ENCODE measurements at places on chromosomes 6 and 20. TPM values are rescaled to one million over a fixed set of nuclear protein-coding genes. Genes with fewer than 3 reads are reported as not detected.

PRICKLE4 gene
- not detected for total RNA-seq

GRCh38 chr6:17965397-17965796, 22.0 kb downstream of the KIF13A start:
- H3K27me3 ChIP-seq: no peaks in the 10 kb centered on the region
- H3K4me1 ChIP-seq: peaks cover 89% of the 10 kb centered on the region
- H3K27ac ChIP-seq: peak overlapping the region; percentile 89
- H3K36me3 ChIP-seq: peaks cover 24% of the 10 kb centered on the region
- peak overlapping the region; percentile 64 for H3K4me3 ChIP-seq

- peak; percentile 6 for DNase-seq
- H3K36me3 ChIP-seq: no peaks in the 10 kb centered on the region
- H3K27me3 ChIP-seq: no peaks in the 10 kb centered on the region
- no peak overlapping the region for H3K27ac ChIP-seq
- peaks cover 9% of the 10 kb centered on the region for H3K4me1 ChIP-seq
- no peak overlapping the region for H3K4me3 ChIP-seq
Measured at GRCh38 chr20:47440857-47441773, 60.6 kb upstream of the NCOA3 start.

DNA sequence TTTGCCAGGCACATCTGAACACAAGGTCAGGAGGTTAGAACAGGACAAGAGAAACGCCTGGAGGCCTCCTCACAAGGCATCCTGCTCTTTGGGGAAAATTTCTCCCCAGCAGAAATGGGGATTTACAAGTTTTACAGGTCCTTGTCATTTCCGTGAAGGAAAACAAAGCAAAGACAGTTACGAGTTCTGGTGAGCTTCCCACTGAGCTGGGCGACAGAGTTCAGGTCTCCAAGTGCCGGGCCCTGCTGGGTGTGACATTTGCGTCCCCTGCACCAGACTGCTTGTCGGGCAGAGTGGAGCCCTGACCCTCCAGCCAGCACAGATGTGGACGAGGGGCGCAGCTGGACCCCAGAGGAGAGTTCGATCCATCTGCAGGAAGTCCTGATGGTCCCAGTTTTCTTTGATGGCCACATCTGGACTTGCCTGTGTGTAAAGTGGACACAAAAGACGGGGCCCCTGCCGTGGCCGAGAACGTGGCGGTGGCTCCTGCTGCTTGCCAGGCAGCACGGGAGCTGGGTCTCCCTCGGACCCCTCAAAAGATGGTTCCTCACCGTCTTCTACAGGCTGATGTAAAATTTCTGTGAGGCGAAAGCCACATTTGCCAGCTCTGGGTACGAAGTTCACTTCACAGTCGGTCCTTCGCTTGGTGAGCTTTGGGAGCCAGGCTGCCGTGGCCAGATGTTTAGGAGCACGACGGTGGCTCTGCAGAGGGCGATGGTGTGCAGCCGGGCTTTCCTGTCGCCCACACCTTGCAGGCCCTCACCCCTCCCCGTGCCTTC, 5.2 kb upstream of the ADRM1 start:
- H3K36me3 ChIP-seq: peaks cover 5% of the 10 kb centered on the region
- 0 out of 2 replicates have a peak, but pooled peaks cover 11% of the 10 kb centered on the region for H3K4me1 ChIP-seq
- no peak overlapping the region for H3K27ac ChIP-seq
- H3K27me3 ChIP-seq: no peaks in the 10 kb centered on the region
- no peak overlapping the region for H3K4me3 ChIP-seq

GRCh38 chr6:3748208-3749066, 3.1 kb downstream of the PXDC1 start:
- H3K27ac ChIP-seq: peak overlapping the region; percentile 90
- H3K36me3 ChIP-seq: peaks cover 27% of the 10 kb centered on the region
- peak overlapping the region; percentile 96 for H3K4me3 ChIP-seq
- peak; percentile 87 for DNase-seq
- H3K27me3 ChIP-seq: peaks cover 7% of the 10 kb centered on the region

GRCh38 chr6:37554480-37554819, 54.8 kb upstream of the CCDC167 start:
- no peaks in the 10 kb centered on the region for H3K36me3 ChIP-seq
- H3K4me1 ChIP-seq: peaks cover 47% of the 10 kb centered on the region
- H3K27me3 ChIP-seq: peaks cover 2% of the 10 kb centered on the region
- H3K4me3 ChIP-seq: peak overlapping the region; percentile 72
